ENCODE measurements at places on chromosomes 3 and 15.

GRCh38 chr3:128199110-128199509 lies 45.8 kb downstream of the EEFSEC start:
- no peaks in the 10 kb centered on the region for H3K27me3 ChIP-seq
- H3K4me1 ChIP-seq: no peaks in the 10 kb centered on the region
- H3K27ac ChIP-seq: no peak overlapping the region
- no peak for DNase-seq
- no peaks in the 10 kb centered on the region for H3K36me3 ChIP-seq
- no peak overlapping the region for H3K4me3 ChIP-seq

DNA sequence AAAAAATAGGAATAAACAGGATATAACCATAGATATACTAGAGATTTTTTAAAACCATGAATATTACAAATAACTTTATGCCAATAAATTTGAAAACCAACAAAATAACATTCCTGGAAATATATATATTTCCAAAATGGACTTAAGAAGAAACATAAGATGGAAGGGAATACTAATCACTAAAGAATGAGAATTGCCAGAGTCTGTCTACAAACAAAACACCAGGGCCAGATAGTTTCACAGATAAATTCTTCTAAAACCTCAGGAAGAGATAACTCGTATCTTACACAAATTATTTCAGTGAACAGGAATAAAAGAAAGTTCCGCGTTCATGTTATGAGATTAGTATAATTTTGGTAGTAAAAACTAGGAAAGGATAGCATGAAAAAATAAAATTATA lies 107.3 kb downstream of the HERC1 start:
- H3K4me3 ChIP-seq: no peak overlapping the region
- H3K4me1 ChIP-seq: no peaks in the 10 kb centered on the region
- no peaks in the 10 kb centered on the region for H3K27me3 ChIP-seq
- no peak for DNase-seq
- peaks cover 34% of the 10 kb centered on the region for H3K36me3 ChIP-seq

- H3K36me3 ChIP-seq: no peaks in the 10 kb centered on the region
- no peaks in the 10 kb centered on the region for H3K4me1 ChIP-seq
- H3K4me3 ChIP-seq: no peak overlapping the region
- H3K27ac ChIP-seq: no peak overlapping the region
Measured at GRCh38 chr3:27345493-27345892, 23.7 kb downstream of the NEK10 start.

- H3K4me3 ChIP-seq: no peak overlapping the region
- H3K36me3 ChIP-seq: no peaks in the 10 kb centered on the region
- H3K4me1 ChIP-seq: no peaks in the 10 kb centered on the region
- no peak for DNase-seq
- no peaks in the 10 kb centered on the region for H3K27me3 ChIP-seq
Measured at GRCh38 chr3:118986734-118987133, 47.9 kb downstream of the IGSF11 start.

DNA sequence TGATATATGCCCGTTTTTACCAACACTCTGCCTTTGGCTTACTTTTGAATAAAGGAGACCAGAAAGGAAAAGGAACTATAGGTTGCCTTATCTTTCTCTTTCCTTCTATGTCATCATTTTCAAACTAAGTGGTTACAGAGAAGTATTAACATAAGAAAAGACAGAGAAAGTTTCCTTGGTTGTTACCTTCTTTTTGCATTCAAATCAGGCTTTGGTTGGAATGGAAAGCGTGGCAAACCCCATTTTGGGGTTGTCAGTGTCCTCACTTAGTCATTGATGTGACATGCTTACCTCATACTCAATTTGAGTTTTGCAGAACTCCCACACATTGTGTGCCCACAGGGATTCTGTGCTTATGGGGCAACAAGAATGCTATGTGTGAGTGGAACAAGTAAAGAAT lies 3.7 kb upstream of the THRB start:
- peaks cover 6% of the 10 kb centered on the region for H3K4me1 ChIP-seq
- no peak overlapping the region for H3K4me3 ChIP-seq
- DNase-seq: no peak
- no peaks in the 10 kb centered on the region for H3K36me3 ChIP-seq
- H3K27me3 ChIP-seq: no peaks in the 10 kb centered on the region

DNA sequence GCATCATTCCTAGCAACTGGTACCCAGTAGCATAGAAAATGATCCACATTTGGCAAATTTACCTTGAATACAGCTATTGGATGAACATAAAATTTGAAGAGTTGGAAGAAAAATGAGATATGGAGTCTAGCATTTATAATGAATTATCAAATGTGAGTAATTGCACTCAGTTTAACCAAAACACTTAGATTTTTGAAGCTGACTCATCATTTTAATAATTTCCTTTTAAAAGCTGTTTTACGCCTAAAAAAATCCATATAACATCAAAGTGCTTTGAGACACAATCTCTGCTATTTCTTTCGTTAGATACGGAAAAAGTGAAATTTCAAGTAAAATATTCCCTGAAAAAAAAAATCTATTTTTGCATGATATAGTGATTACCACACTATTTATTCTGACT lies 767.4 kb downstream of the ROBO2 start:
- H3K4me3 ChIP-seq: no peak overlapping the region
- no peaks in the 10 kb centered on the region for H3K4me1 ChIP-seq
- no peak for DNase-seq
- no peaks in the 10 kb centered on the region for H3K27me3 ChIP-seq
- no peaks in the 10 kb centered on the region for H3K36me3 ChIP-seq

- no peak for DNase-seq
- H3K27ac ChIP-seq: no peak overlapping the region
- no peaks in the 10 kb centered on the region for H3K4me1 ChIP-seq
- no peaks in the 10 kb centered on the region for H3K36me3 ChIP-seq
- no peaks in the 10 kb centered on the region for H3K27me3 ChIP-seq
Measured at GRCh38 chr3:30123755-30124154, 482.6 kb upstream of the TGFBR2 start.

DNA sequence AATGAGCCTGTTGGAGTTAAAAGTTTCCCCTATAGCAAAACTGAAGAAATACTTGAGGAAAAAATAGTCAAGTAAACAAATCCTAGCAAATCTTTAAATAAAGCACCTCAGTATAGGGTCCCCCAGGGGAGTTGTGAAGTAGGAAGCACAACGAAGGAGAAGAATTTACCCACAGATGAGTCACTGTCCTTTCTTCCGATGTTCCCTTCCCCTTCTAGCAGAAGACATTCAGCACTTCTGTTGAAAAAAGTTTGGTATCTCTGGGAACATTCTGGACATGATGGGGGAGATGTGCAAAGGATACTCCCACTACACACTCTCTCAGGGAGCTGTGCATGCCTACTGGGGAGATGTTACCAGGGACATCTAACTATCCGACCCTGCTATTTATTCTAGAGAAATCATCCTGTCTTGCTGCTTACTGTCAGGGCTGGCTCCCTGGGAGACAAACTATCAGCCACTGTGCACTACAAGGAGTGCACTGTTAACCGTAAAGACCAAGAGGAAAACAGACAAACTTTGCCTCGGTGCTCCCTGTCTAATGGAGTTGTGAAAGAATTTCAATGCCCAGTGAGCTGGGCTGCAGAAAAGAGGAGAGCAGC lies 93.8 kb downstream of the RFTN1 start:
- H3K4me1 ChIP-seq: peaks cover 31% of the 10 kb centered on the region
- DNase-seq: no peak
- H3K36me3 ChIP-seq: 0 out of 2 replicates have a peak, but pooled peaks cover 4% of the 10 kb centered on the region
- H3K4me3 ChIP-seq: no peak overlapping the region

DNA sequence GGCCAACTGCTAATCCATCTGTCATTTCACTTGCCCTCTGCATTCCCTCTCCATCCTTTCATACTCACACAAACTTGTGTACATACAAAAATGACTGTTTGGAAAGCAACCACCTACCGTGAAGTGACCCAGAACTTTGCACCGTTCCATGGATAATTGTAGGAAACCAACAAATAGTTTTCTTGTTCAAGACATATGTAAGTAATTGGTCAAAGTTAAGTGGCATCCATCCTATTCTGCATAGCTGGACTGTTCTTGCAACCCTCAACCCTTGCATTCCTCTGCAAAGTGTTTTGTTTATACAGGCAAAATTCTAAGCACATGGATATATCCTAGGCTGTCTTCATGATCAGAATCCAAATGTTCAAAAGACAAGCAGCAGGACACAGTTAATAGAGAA lies 592.5 kb downstream of the MECOM start:
- no peak overlapping the region for H3K27ac ChIP-seq
- no peaks in the 10 kb centered on the region for H3K36me3 ChIP-seq
- no peaks in the 10 kb centered on the region for H3K27me3 ChIP-seq
- H3K4me3 ChIP-seq: no peak overlapping the region

GRCh38 chr3:128263946-128264345 lies 110.7 kb downstream of the EEFSEC start:
- H3K36me3 ChIP-seq: peaks cover 2% of the 10 kb centered on the region
- DNase-seq: no peak
- no peaks in the 10 kb centered on the region for H3K4me1 ChIP-seq
- H3K27ac ChIP-seq: no peak overlapping the region

DNA sequence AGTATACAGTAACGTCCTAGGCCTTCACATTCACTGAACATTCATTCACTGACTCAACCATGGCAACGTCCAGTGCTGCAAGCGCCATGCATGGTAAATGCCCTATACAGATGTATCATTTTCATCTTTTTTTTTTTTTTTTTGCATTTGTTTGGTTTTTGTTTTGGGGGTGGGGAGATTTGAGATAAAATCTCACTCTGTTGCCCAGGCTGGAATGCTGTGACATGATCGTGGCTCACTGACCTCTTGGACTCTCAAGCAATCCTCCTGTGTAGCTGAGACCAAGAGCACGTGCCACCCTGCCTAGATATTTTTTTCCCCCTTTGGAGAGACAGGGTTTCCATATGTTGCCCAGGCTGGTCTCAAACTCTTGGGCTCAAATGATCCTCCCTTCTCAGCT lies 37.4 kb downstream of the SUSD5 start:
- H3K27ac ChIP-seq: no peak overlapping the region
- DNase-seq: no peak
- no peaks in the 10 kb centered on the region for H3K36me3 ChIP-seq
- no peaks in the 10 kb centered on the region for H3K4me1 ChIP-seq

Data from SJSA1 (cell line).